ENCODE measurements at places on chromosomes 4 and X.

DNA sequence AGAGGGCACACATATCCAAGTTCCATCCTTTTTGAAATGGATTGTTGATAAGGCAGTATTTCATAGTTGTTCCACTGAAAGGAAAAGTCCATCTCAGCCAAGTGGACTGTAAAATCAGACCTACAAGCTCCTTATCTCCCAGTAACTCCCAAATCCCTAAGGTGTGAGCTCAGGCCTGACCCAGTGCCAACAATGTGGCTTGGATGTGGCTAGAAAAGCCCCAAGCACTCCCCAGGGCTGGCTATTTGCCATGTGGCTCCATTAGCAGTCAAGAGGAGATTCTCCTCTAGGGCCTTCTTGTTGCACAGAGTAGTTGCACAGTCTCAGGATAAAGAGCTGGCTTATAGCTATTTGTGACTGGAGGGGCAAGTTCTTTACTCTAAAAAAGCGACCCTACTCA, 25.0 kb upstream of the DGKK start:
- no peak for DNase-seq

DNA sequence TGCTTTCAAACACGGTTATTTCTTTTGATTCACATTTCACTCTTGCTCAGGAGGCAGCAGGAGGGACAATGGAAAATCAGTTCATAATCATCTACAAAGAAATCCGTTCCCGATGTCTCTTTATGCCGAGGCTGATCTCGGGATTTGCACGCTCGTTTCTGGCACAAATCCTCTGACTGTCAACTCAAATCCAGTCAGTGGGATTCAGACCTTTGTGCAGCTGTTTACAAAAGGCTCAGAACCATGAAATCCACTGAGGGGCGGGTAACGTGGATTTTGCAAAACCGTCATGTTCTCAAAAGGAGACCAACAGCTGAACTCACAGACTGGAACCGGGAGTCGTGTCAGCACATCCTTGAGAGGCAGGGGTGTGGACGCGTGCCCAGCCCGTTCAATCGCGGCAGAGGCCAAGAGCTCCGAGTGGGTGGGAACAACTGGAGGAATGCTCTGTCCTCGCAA, 46.4 kb downstream of the ACOX3 start:
- DNase-seq, result no peak

- DNase-seq, result no peak
Observed at GRCh38 chrX:15673970-15674369, 9.4 kb upstream of the CLTRN start.

DNA sequence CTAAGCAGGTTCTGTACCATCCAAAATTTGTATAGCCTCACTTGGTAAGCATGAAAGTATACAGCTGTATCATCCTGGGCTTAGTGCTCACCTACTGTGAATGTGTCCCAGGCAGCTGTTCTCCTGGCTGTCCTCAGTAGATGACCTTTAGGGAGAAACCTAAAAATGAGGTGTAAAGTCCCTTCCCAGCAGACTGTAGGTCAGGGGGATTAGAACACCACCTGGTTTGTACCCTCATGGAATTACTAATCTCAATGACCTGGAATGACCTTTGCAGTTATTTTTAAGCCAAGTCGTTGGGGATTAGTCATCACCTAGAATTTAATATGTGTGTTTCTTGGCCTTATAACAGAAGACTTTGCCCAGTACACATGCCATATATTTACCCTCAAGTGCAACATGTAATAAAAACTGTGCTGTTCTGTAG, 39.1 kb upstream of the MBTPS2 start:
- no peak for DNase-seq

- no peak for DNase-seq
Observed at GRCh38 chr4:592825-593520, 16.9 kb upstream of the TMEM271 start.

- DNase-seq, result no peak
Observed at GRCh38 chr4:6956434-6957147, 47.0 kb downstream of the TBC1D14 start.

DNA sequence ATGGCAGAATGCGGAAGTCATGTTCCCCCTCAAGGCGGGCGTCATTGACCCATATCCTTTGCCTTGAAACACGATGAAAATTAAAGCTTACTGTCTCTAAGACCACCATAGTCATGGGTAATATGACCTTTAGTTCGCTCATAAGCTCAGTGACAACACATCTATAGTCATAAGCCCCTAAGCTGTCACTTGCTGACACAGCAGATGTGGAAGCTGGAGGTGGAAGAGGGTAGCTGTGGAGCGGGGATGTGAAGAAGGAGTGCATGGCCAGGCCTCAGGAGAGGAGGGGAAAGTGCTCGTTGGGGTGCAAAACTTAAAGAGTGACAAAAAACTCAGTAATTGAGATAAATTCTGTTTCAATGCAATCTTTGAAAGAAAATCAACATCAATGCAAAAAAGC, 134.0 kb upstream of the PDLIM3 start:
- no peak for DNase-seq

DNA sequence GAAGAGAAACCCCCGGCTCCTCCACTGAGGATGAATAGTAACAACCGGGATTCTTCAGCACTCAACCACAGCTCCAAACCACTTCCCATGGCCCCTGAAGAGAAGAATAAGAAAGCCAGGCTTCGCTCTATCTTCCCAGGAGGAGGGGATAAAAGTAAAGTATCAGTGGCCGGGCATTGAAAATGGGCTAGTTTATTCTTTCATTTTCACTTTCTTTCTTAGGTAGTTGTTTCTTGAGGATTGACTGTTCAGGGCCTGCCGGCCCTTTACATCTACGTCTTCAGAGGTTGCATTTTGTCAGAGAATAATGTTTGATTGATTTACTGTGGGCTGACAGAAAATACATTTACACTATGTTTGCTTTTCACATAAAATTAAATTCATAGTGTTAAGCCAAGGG, 27.1 kb downstream of the PAK3 start:
- no peak for DNase-seq

DNA sequence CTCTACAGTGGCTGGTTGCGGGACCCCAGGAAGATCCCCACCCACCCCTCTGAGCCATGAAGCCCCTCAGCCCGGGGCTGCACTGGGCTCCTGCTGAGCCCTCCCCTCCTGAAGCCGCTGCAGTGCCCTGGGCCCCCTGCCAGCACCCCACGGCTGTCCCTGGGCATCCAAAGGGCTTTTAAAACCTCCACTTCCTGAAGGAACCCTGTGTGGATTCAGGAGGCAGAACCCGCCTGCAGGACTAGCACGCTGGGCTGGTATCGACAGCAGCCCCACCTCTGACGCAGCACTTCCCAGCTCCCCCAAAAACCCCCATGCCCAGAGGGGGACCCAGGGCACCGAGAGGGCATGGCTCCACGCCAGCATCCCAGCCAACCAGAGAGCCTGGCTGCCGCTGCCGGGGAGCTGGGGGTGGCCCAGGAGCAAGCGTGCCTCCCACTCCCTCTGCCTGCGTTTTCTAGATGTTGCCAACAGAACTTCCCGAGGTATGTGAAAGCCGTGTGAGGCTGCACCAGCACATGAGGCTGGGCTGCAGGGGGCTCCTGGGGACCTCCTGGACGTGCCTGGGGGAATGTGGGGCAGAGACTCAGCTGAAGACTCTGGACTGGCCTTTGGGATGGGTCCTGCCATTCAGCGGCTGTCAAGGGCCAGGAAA, 6.3 kb downstream of the MXD4 start:
- DNase-seq, result no peak

GRCh38 chrX:28391528-28391927, 195.7 kb upstream of the IL1RAPL1 start:
- no peak for DNase-seq

- DNase-seq, result no peak
Observed at GRCh38 chr4:786861-787300, 39.0 kb downstream of the CPLX1 start.

DNA sequence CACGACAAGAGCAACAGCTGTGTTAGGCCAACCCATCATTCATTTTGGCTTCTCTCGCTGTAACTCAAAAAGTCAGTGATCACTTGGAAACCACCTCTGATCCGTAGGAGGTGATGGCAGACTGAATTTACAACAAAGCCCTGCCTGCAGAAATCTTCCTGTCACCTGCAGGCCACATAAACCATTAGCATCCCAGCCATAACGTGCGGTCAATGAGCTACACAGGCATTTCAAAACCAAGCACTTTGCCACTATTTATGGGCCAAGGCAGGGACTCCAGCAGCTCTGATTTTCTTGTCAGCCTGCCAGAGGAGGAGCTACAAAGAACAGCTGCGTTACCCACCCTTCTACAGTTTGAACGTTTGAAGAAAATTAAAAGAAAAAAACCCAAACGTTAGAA, 228.1 kb upstream of the PPARGC1A start:
- DNase-seq, result no peak

DNA sequence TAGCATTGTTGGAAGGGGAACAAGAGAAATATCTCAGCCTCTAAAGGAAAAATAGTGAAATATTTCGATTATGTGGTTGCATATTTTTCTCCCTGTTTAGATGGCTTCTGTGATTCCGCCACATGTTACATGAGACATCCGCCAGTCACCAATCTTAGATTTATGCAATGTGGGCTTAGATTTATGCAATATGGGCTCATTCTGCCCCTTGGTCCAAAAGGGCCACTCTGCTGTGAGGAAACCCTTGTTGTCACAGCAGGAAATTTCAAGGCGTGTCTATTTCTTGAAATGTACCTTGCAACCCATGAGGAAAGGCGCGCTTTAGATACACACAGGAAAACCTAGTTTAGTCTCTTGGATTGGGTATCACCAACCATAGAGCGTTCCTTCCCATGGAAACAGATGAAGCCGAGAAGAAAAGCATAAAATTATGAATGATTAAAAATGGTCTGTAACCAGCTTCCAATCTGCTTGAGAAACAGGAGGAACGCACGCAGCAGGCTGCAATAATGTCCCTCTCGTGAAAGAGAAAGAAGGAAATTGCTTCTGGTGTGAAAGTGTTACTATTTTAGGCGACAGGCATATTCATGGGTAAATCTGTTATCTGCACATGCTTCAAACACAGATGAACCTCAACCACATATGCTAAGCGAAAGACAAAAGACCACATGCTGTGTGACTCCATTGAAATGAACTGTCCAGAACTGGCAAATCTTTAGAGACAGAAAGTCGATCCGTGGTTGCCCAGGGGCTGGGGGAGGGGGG, 3.7 kb downstream of the RS1 start:
- DNase-seq, result no peak

GRCh38 chr4:180652533-180652932, 1590.7 kb upstream of the TENM3 start:
- DNase-seq, result no peak

- no peak for DNase-seq
Observed at GRCh38 chr4:108361886-108362285, 193.2 kb upstream of the LEF1 start.

DNA sequence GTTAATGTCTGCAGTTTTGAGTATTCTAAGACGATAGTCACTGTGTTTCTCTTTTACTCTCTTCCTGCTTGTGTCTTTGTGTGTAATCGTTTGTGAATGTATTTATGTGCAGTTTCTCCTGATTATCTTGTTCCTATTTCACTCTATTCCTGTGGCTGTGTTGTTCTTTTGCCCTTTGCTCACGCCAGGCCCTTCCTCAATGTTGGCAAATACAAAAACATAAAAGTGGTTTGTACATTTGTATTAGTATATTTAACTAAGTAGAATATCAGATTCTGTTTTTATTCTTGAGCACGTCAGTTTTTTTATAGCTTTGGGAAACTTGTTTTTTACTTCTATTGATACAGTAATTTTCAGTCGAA, 107.6 kb upstream of the BMPR1B start:
- no peak for DNase-seq

- no peak for DNase-seq
Observed at GRCh38 chrX:115047181-115047580, 29.8 kb upstream of the IL13RA2 start.

- no peak for DNase-seq
Observed at GRCh38 chr4:95293014-95293413, 255.8 kb downstream of the UNC5C start.

GRCh38 chrX:96752781-96753180, 68.1 kb downstream of the DIAPH2 start:
- no peak for DNase-seq

GRCh38 chr4:74891037-74891436, 41.9 kb upstream of the PARM1 start:
- no peak for DNase-seq

GRCh38 chr4:11455201-11455835, 26.6 kb upstream of the HS3ST1 start:
- DNase-seq, result no peak

GRCh38 chr4:115042496-115042895, 70.9 kb downstream of the NDST4 start:
- DNase-seq, result no peak

DNA sequence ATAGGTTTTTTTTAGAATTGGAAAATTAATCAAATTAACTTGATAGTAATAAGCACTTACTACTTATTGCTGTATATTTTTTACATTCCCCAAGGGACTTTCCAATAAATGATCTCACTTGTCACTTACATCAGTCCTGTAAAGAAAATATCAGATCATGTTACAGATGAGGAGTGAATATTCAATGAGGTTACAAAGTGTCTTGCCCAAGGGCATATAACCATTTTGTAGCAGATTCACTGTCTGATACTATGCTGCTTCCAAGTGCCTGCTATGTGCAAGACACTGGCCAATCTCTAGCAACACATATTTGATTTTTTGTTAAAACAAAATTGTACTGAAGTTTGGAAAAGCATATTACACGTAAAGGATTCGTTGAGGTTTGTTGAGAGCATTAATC, 1287.7 kb downstream of the FAM133A start:
- no peak for DNase-seq

- DNase-seq, result no peak
Observed at GRCh38 chr4:56139241-56139827, 190.6 kb downstream of the CEP135 start.

DNA sequence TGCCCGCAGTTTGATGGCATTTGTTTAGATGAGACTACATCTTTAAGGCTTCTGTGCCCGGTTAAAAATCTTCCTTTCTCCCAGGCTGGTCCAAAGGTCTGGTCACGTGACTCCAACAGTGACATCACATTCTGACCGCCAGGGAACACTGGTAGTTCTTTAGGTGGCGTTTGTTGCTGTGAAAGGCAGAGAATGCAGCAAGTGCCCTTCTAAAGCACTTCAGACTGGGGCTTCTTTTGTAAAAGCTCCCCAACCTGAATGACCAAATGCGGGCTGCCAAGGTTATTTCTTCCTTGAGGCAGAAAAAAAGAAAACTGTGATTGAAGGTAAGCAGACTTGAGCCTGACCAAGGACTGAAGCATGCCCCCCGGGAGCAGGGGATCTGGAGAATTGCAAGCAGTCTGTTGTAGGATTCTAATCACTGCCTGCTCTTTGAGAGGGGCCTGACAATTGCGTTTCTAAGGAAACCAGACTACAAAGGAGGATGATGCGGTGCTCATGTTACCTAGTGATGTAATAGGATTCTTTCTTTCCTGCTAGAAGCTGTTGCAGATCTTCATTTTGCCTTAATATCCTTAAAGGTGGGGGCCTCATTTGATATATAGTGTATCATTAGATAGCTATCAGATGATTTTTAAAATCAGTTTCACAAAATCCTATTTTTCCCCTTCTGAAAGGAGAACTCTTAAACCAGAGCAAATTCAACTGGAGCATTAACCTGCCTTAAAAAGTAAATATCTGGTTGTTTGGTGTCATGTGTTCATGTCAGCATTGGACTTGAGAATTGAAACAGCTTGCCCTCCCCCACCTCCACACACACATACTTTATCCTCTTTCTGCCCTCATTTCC, 133.1 kb downstream of the AKAP4 start:
- DNase-seq, result no peak

Measured in T1000 (cell line).